Panc1 (cell line): ENCODE measurements at places on chromosomes 4 and X.

GRCh38 chr4:116598980-116599789 lies 486.2 kb downstream of the TRAM1L1 start:
- DNase-seq, result no peak

DNA sequence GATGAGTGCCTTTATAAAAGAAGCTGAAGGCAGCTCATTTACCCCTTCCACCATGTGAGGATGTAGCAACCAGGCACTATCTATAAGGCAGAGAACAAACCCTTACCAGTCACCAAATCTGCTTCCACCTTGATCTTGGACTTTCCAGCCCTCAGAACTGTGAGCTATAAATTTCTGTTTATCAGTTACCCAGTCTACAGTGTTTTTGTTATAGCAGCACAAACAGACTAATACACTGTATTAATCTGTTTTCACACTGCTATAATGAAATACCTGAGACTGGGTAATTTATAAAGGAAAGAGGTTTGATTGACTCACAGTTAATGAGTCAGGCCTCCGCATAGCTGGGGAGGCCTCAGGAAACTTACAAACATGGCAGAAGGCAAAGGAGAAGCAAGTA lies 91.2 kb downstream of the SOWAHB start:
- DNase-seq, result no peak

GRCh38 chr4:139015948-139016471 lies 429 bp downstream of the NOCT start:
- DNase-seq, result no peak

- DNase-seq, result no peak
Measured at GRCh38 chr4:186958726-186959350, 235.2 kb upstream of the FAT1 start.

DNA sequence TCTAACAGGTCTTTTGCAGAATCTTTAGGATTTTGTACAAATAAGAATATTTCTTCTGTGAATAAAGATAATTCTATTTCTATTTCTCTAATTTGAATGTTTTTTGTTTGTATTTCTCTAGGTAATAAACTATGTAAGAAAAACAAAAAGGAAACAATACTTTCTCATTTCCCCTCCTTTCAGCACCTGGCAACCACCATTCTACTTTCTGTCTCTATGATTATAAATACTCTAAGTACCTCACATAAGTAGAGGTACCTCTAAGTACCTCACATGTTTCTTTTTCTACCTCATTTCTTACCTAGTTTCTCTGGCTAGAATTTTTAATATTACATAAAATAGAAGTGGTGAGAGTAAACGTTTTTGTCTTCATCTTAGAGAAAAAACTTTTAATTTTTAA lies 550.0 kb downstream of the EPHA5 start:
- DNase-seq, result no peak

- DNase-seq, result no peak
Measured at GRCh38 chr4:174929346-174929745, 11.2 kb downstream of the ADAM29 start.

GRCh38 chr4:87038837-87039615 lies 104.2 kb downstream of the AFF1 start:
- DNase-seq, result no peak

DNA sequence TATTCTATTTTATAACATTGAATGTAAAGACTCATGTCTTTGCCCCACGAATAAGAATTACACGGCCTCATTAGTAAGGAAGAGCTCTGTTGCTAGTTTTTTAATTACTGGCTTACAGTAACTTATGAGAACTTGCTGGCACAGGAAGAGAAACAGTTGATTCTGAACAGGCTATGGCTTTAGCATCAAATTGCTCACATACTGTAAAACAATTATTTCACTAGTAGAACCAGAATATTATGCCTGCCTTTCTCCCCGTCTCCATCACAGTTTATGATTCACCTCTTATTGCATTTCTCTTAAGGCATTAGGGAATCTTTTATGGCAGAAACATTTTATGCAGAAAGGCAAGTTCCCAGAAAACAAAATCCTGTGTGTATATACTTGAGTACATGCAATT lies 126.1 kb downstream of the SPRY1 start:
- no peak for DNase-seq

DNA sequence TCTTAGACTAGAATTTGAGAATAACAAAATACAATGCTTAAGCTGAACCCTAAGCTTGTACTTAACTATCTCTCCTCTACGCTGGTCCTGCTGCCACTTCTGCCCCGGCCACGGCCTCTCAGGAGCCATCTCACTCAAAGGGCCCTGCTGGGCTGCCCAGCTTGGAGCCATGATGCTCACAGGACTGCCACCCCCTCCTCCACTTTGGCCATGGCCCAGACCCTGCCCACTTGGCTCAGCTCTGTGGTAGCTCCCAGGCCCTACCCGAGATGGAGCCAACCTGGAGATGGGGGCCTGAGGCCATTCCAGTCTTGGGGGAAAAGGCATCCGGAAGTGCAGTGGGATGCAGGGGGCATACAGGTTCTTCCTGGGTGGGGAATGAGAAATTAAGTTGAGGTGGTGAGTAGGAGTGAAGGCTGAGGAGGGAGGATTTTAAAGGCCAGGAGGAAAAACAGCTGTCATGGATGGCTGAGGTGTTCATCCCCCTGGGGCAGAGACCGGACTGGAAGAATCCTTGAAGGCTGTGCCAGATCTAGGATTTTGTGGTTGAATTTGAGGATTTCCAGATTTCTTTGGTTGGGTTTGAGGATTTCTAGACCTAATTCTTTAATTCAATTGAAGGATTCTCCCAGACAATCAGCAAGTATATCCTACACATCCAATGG lies 824 bp downstream of the SASH3 start:
- DNase-seq, result no peak
